Mucosa of descending colon (tissue), 3 donors: ENCODE measurements at places on chromosomes 7 and 10. TPM values are rescaled to one million over a fixed set of nuclear protein-coding genes. Genes with fewer than 3 reads are reported as not detected.

DNA sequence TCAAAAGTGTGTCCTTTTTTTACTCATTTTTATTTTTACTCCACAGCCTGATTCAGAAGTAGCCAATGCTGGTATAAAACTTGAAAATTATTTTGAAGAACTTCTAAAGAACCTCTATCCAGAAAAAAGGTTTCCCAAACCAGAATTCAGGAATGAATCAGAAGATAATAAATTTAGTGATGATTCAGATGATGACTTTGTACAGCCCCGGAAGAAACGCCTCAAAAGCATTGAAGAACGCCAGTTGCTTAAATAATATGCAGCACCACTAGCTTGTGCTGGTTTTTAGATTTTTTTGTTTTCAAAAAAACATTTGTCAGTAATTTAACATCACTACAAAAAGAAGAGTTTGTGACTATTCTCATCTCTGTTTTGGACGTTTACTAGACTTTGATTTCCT, 116.5 kb downstream of the SVOPL start:
- no peak for DNase-seq

DNA sequence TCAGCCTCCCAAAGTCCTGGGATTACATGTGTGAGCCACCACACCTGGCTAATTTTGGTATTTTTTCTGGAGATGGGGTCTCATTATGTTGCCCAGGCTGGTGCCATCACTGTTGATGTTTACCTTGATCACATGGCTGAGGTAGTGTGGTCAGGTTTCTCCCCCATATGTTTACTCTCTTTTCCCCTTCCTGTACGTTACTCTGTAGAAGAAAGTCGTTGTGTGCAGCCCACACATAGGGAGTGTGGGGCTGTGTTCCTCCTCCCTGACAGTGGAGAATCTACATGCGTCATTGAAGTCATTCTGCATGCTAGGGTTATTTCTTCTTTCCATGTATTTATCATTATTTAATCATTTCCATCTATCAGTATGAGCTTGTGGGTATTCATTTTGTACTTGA, 16.3 kb upstream of the ORAI2 start:
- DNase-seq, result no peak

CYP26A1 gene
- total RNA-seq, result not detected

DNA sequence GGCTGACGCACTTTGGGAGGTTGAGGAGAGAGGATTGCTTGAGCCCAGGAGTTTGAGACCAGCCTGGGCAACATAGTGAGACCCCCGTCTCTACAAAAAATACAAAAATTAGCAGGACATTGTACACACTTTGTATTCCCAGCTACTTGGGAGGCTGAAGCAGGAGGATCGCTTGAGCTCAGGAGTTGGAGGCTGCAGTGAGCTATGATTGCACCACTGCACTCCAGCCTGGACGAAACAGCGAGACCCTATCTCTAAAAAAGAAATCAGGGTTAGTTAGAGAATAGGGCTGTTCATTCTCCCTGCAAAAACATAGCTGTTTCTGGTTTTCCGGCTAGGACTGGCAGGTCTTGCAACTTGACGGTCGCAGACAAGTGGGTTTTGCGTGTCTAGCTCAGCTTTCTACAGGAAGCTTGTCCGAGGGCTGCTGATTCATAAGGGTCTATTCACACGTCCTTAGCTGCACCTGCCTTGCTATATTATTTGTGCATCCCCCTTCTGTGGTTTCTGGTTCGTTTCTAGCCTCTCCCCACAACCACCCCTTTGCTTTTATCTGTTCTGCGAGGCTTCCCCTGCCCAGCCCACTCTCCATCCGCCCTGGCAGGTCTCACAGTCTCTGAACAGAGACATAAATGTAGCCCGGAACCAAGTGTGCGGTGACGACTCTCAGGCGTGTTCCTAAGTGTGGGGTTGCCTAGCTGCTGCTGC, 10.7 kb downstream of the AMZ1 start:
- DNase-seq, result no peak

DNA sequence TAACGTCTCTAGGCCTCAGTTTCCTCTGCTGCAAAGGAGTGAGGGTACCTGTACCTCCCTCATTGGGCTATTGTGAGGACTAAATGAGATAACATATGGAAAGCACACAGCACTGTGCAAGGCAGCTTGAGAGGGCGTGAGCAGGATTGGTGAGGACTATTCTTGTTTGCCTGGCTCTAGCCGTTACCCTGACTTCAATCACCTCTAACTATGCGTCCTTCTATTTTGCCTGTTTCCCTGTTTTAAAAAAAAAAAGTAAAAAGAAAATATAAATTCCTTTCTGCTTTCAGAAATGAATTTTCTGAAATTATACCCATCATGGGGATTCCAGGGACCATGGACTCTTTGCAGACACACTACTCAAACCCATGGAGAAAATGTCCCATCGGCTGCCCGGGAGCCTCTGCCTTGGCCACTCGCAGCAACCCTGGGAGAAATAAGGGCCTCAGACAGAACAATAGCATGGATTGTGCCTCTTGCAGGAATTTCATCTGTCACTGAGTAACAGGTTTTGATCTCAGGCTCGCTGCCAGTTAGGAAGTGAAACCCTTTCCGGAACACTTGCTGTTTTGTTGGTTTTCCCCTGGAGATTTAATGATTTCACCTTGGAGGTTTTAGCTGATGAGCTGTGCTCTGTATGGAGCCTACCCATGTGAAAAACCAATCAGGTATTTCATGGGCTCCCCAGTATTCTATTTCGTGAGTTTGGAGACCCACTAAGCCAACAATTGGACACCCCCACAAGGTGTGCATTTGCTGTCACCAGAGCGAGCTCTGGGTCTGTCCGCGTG, 55.6 kb downstream of the STEAP1B start:
- peak; percentile 67 for DNase-seq

- no peak for DNase-seq
These were observed 280.0 kb downstream of the CACNA2D1 start for GRCh38 chr7:82163586-82163985.

FAM25A gene
- total RNA-seq, result not detected

DNA sequence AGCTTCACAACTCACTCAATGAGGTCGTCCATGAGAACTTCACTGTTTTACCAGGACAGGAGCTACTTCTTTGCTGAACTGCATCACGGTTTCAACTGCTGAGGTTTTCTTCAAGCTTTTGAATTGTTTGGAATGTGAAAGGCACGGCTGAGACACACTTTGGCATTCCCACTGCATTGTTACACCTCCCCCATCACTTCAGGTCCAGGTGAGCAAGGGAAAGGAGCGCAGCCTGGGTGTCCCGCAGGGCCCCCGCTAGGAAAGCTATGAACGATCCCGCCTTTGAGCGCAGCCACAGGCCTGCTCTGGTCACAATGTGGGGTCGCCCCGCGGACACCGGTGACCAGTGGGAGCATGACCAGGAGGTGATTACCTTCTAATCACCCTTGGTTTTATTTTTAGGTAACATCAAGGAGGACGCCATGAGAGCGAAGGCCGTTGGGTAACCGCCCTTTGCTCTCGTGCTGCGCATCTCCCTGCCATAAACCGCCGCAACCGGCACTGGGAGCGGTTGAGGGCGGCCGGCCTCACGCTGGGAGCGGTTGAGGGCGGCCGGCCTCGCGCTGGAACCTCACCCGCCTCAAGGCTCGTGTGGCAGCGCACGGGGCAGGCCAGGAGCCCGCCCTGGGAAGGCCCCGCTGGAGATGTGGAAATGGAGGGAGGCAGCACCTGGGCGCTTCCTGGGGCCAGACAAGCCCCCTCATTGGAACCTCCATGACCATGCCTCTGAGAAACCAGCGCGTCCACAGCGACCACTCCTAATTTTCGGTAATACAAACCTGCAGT, 50.9 kb upstream of the SGMS1 start:
- DNase-seq, result no peak

GRCh38 chr10:132572545-132572937, 35.0 kb downstream of the INPP5A start:
- no peak for DNase-seq

DNA sequence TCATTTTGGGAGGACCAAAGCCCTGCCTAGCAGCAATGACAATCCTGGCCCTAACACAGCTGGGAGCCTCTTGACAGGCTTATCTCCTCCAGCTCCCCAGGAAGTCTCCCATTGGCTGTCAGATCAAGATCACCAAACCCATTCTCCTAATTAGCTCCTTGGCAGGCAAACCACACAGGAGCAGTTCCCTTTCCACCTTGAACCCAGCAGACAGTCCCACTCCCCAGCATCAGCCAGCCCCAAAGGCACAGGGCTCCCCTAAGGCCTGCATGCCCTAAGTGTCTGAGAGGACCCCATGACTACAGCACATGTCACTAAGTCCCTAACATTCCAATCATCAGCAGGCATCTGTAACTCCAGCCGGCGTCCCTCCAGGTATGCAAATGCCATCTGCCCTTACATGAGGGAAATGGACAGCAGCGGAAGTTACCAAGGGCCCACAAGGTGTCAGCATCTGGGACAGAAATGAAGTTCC, 348.5 kb downstream of the KCNMA1 start:
- no peak for DNase-seq

- peak; percentile 25 for DNase-seq
These were observed 10.6 kb upstream of the LYZL2 start for GRCh38 chr10:30639946-30640786.

DNA sequence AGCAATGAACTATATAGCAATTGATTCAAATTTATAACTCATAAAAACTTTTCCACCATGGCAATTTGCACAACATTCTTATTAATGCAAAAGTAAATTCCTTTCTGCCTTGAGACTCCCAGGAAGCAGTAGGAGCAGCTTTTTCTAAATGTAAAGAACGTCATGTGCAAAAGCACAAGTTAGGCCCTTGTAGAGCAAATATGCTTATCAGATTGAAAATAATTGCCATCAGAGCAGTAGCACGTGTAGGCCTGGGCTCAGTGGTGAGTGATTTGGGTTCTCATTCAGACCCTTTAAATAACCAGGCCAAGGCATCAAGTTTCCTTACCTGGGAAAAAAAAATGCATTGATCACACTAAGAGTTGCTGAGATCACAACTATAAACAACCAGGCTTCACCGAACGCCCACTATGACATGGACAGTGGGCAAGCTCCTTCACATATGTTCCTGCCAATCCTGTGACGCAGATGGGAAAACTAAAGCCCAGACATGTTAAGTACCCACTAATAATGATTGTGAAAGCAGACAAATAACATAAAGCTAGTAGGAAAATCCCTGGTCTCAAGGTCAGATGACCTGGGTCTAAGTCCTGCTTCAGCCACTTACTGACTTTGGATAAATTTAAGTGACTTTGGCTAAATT, 22.1 kb upstream of the SAR1A start:
- DNase-seq, result no peak

GRCh38 chr10:70477661-70478162, 855 bp upstream of the PALD1 start:
- DNase-seq, result no peak

GRCh38 chr10:21527598-21528235, 2.2 kb upstream of the SKIDA1 start:
- DNase-seq, result no peak

GRCh38 chr7:41997151-41997550, 239.9 kb downstream of the GLI3 start:
- DNase-seq, result no peak

DNA sequence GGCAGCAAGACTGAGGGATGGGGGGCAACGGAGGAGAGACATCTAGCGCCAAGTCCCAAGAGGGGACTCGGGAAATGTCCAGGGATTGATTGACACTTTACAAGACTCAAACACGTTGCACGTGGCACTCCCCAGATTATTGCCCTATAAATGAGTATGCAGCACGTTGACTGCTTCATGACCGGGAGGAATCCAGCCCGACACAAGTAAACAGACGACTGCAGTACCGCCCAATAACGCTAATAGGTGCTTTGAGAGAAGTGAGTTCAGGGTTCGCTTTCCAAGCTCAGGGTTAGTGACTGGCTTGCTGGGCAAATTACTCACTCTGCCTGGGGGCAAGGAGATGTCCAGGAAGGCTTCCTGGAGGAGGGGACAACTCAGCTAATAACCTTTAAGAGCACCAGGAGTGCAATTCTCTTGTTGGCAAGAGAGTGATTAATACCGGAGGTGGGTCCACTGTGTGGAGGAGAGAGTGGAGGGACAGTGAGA, 73.3 kb upstream of the MYL10 start:
- DNase-seq, result peak; percentile 92

DNA sequence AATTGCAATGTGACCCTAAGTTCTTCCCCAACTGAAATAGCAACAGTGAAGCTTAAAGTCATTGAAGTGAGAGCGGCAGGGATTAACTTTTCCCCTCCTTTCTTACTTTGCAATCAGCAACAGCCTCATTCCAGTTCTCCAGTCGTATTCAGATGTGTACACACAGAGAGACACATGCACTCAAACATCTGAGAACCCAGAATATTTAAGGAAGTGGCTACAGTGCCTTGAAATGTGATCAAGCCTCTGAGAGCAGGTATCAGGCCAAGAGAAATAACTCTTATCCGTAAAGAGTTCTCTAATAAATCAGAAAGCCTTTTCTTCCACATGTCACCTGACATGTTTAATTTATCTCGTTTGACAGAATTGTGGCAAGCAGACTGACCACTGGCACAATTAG, 388.9 kb upstream of the NPVF start:
- DNase-seq, result no peak

SAMD9 gene
- total RNA-seq, result 33.1 TPM

DNA sequence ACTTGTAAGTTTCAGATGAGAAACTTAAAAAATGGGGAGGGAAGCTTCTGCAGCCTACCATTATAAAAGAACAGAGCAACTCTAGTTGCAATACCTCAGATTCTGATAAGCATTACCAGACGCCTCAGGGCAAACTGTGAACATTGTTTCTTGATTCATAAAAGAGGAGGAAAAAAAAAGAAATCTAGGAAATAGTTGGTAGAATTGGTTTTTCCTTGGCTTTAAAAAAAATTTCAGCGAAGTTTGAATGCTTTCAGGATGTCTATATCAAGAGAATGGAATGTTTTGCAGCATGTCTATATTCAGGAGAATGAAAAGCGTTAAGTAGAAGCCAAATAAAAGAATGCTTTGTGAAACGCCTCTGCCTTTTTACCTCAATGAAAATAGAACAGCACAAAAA, 17.5 kb upstream of the ANLN start:
- DNase-seq, result no peak

PODXL gene
- total RNA-seq, result 12.8 TPM

GRCh38 chr7:18570890-18571478, 75.4 kb downstream of the HDAC9 start:
- DNase-seq, result no peak

DOCK1 gene
- 56.5 TPM for total RNA-seq

- DNase-seq, result no peak
These were observed 42.0 kb downstream of the IPMK start for GRCh38 chr10:58225654-58226053.

DNA sequence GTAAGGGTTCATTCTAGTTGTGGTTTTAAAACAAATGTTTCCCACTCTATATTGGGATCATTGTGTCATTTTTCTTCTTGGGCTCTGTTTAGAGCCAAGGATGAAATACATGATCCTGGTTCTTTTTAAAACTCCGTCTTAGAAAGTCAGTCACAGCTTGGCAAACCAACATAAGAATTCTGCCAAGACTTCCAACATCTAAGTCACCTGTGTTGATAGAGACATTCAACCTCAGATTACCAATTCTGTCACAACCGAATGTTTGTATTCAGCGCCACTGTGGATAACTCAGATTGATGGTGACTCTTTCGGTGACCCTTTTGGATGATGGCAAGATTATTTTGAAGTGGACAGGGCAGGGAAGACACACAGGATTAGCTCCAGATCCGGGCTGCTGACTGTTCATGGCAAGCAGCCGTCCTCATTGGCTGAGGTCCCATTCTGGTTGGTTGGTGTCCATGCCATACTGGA, 255.4 kb downstream of the ARHGAP21 start:
- no peak for DNase-seq
